T1000 (cell line): ENCODE measurements at places on chromosomes 3 and 15.
A peak's percentile ranks its signal among the peaks of the same experiment; 100 is the strongest.

DNA sequence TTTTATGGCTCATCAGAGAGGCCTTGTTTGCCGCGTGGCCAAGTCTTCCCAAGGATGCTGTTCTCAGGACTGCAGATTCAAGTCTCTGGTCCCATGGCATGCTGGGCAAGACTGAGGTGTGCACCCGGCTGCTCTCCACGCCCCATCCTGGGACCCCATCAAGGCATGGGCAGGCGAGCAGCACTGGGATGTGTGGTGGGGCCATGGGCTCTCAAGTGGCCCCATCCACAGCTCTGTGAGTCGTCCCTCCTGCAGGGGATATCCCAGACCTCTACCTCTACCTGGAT lies 13.1 kb upstream of the GP9 start:
- DNase-seq = no peak

DNA sequence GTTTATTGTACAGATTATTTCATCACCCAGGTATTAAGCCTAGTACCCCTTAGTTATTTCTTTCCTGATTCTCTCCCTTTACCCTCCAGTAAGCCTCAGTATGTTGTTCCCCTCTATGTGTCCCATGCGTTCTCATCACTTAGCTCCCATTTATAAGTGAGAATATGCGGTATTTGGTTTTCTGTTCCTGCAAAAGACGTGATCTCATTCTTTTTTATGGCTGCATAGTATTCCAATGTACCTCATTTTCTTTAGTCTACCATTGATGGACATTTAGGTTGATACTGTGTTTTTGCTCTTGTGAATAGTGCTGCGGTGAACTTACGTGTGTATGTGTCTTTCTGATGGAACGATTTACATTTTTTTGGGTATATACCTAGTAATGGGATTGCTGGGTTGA lies 36.7 kb downstream of the CEP63 start:
- no peak for DNase-seq

DNA sequence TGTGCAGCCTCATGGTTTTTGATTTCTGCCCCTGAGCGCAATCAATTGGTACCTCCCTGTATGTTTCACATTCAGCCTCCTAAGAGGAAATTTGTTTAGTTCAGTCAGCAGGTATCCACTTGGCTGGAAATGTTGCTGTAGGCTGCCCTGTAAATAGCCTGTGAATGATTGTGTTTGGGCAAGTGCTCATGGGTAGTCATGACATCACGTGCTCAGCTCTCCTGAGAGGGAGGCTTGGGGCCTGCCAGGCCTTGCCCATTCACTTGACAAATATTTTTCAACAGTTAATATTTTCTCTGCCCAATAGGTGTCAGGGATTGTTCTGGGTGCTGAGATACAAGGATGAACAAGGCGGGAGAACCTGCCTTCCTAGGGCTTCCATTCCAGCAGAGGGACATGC lies 13.3 kb downstream of the HRH1 start:
- no peak for DNase-seq

- DNase-seq = no peak
These were observed 17.4 kb upstream of the MFGE8 start for GRCh38 chr15:88930579-88930978.

DNA sequence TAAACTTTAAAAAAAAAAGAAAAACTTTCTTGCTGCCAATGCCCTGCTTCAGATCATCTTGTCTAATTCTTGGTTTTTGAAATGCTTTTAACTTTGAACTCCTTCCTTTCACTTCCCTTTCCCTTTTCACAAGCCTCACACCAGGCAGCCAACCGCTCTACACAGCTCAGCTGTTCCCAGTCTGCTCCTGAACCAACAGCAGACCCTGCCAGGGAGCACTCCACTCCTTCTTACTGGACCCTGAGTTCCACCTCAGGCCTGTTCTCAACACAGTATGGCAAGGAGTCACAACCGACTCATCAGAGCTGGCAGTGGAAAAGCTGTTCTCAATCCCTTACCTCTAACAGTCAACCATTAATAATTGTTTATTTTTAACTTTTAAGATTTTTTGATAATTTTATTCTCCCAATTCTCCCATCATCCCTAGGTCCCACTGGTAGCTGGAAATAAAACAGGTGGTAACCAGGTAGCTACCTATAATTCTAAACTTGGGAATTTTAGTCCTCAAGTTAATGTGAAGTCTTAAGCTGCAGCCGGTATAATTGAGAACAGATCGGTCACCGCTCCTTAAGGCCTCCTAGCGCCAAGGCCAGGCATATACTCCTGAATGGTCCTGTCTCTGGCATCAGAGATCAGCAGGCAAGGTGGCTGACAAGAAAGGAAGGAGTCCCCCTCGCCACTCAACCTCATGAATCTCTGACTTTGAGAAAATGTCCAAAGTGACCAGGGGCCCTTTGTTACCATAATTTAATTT lies 43.9 kb downstream of the BOC start:
- no peak for DNase-seq

DNA sequence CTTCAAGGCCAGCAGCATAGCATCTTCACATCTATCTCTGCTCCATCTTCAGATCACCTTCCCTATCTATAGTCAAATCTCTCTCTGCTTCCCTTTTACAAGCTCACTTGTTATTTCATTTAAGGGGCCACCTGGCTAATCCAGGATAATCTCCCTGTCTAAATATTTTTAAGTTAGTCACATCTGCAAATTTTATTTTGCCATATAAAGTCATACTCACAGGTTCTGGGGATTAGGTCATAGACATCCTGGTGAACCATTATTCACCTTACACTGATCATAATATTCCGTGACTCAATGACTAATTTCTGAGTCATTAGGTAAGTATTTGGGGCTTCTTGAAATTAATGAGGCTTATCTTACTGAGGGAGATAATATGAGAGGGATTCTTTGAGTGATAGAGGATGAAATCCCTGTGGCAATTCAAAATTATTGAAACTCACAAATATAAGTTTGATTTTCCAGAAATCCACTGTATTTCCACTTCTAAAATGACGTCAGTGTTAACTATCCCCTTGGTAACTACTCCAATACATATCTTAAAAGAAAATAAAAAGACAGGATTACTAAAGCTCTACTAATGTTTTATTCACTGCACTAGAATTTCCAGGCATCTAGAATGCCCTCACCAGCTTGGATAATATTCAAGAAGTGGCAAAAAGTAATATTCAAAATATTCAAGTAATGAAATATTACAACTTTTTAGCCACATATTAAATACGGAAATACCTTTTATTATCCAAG lies 93.7 kb upstream of the RBMS3 start:
- DNase-seq = peak; percentile 34

GRCh38 chr3:182138393-182138792 lies 426.7 kb downstream of the SOX2 start:
- no peak for DNase-seq
